ENCODE measurements at places on chromosomes 4 and X.

- no peak for DNase-seq
Measured at GRCh38 chrX:119516157-119516702, 48.0 kb downstream of the SLC25A5 start.

DNA sequence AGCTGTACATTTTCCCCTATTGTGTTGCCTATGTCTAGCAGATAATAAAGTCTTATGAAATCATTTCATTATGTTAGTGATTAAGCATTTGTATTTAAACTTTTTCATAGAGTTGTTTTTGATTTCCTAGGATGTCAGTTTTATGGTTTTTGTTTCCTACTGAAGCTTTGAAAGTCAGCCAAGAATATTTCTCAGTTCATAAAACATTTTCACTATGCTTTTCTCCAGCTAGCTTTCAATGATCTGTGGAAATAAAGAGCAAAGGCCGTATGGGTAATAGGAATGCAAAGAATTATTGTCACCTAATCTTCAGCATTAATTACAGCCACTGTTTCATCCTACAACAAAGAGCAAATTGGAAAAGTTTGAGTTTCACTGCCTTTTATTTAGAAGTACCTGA is 145.7 kb upstream of the NUDT6 start:
- no peak for DNase-seq

DNA sequence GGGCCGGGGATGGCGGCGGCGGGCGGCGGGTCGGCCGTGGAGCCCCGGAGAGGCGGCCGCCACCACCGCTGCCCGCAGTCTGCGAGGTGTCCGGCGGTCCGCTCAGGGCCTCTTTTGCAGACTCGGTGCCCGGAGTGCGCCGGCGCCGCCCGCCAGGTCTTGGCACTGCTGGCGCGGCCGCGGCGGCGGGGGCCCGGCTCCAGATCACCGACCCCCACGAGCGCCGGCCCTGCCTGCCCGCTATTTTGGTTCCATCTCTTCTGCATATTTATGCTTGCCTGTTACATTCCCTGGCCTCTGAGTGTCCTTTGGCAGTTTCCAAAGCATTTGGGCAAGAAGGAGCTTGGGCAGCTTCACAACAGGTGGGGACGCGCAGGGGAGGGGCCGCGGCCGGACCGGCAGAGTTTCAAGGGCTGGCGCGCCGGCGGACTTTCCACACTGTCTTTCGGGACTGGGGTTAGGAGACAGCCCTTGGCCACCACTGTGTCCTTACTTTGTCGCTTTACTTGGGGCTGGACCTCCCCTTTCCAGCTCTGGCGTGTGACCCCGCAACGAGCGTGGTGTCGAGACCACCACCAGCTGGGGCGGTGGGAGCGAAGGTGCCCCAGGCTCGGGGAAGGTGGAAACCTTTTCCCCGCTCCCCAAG is 668 bp upstream of the TAPT1 start:
- DNase-seq = peak; percentile 29

GRCh38 chrX:1111601-1112300 is 100.7 kb downstream of the CRLF2 start:
- no peak for DNase-seq

- no peak for DNase-seq
Measured at GRCh38 chr4:106854569-106855351, 181.4 kb downstream of the DKK2 start.

- no peak for DNase-seq
Measured at GRCh38 chrX:68681443-68681941, 34.0 kb downstream of the STARD8 start.

DNA sequence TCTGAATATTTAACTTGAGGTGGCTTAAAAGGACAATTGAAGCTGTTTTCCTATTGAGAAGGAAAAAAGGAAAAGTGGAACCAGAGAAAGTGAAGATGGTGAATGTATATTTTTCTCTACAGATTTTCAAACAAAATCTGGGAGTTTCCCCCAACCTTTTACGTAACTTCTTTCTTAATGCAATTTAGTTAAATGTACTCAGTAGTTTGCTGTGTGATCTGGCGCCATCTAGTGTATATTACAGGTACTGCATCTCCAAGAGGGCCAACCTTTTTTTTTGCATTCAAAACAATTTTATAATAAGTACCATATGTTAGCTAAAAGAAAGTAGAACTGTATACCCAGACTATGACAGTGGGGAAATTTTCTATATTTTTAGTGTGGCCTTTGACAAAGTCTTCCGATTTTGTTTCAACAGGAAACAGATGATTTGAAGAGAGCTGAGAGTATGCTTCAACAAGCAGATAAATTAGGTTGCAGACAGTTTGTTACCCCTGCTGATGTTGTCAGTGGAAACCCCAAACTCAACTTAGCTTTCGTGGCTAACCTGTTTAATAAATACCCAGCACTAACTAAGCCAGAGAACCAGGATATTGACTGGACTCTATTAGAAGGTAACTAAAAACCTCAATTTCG is 82.0 kb downstream of the PLS3 start:
- DNase-seq = no peak

- no peak for DNase-seq
Measured at GRCh38 chr4:115780835-115781234, 667.4 kb upstream of the NDST4 start.

DNA sequence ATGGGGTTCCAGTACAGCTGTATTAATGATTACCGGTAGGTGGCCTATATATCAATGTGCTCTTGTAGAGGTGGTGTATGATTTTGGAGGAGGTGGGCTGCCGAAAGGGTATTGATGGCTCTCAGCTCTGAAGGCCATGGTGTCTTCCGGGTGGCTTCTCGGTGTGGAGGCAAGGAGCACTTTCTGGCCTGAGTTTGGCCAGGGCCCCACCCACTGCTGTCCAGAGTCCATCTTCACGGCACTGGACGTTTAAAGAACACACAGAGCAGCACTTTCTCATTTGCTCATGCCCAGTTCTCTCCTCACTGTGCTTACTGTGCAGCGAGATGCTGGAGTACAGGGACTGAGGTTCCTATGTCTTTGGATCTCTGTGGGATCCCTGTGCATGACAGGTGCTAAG is 16.1 kb downstream of the BST1 start:
- no peak for DNase-seq
